Mammary epithelial cell (primary cell): ENCODE measurements at places on chromosomes 3 and 15. TPM values are rescaled to one million over a fixed set of nuclear protein-coding genes. Genes with fewer than 3 reads are reported as not detected.

The TRIM42 gene
- total RNA-seq: not detected

The LRRC31 gene
- not detected for total RNA-seq

The TIMP4 gene
- total RNA-seq: not detected in 2 replicates

The PARP14 gene
- 10.9 and 14.6 TPM in 2 replicates for total RNA-seq

The CFAP20DC gene
- 9.9 and 10.3 TPM in 2 replicates for total RNA-seq

The COL6A5 gene
- not detected in 2 replicates for total RNA-seq

The ACSBG1 gene
- total RNA-seq: under 0.01 TPM

The LRRN1 gene
- 37.0 TPM for total RNA-seq

The IQCF5 gene
- not detected for total RNA-seq

The MUC13 gene
- not detected for total RNA-seq
